PC-9 (cell line): ENCODE measurements at places on chromosomes 12 and 14. TPM values are rescaled to one million over a fixed set of nuclear protein-coding genes. Genes with fewer than 3 reads are reported as not detected.

GRCh38 chr12:76519538-76519937 lies 40.0 kb downstream of the OSBPL8 start:
- no peaks in the 10 kb centered on the region for H3K36me3 ChIP-seq
- H3K4me1 ChIP-seq = no peaks in the 10 kb centered on the region
- H3K4me3 ChIP-seq = no peak overlapping the region
- H3K27me3 ChIP-seq = no peaks in the 10 kb centered on the region
- DNase-seq = no peak

GRCh38 chr12:79482323-79482722 lies 208.4 kb downstream of the PAWR start:
- no peaks in the 10 kb centered on the region for H3K36me3 ChIP-seq
- no peak for DNase-seq
- H3K27ac ChIP-seq = no peak overlapping the region
- no peaks in the 10 kb centered on the region for H3K4me1 ChIP-seq

DNA sequence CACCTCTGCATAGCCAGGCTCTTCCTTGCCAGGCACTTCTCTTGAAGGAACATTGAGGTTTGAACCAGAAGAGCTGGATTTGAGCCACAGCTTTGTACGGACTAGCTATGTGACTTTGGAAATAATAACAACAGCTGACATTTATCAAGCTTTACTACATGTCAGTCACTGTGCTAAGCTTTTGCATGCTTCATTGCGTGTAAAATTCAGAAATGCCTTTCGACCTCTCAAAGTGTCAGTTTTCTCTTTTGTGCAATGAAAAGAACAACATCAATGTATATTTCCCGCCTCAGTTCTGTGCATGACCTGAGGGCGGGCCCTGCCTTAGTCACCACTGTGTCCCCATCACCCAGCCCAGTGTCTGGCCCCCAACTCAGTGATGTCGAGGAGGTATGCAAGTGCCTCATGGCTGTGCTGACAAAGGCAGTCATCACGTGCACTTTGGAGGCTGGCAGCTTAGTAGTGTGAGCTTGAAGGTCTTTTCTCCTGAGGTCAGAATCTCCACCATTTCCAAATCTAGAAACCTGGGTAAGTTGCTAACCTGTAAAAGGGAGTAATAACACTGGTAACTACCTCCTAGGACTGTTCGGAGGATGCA lies 17.9 kb upstream of the AQP2 start:
- no peak overlapping the region for H3K4me3 ChIP-seq
- H3K27me3 ChIP-seq = no peaks in the 10 kb centered on the region

DNA sequence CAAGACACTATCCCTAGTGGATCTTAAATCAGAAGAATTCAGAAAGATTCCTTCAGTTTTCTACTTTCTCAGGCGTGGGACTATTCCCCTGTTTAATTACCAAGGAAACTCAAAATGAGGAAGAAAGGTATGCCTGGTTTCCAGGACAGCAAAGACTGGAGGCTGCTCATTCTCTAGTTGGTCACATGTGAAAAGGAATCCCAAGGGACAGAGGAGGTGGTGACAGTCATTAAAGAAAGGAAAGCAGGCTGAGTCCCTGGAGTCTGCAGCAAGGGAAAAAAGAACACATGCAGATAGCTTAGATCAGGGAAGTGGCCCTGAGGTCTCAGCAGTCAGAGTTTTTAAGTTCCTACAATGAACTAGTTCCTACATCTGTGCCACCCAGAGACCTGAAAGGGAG lies 165.4 kb upstream of the CCDC198 start:
- H3K36me3 ChIP-seq = no peaks in the 10 kb centered on the region
- H3K4me1 ChIP-seq = no peaks in the 10 kb centered on the region
- H3K27me3 ChIP-seq = 0 out of 2 replicates have a peak, but pooled peaks cover 4% of the 10 kb centered on the region

DNA sequence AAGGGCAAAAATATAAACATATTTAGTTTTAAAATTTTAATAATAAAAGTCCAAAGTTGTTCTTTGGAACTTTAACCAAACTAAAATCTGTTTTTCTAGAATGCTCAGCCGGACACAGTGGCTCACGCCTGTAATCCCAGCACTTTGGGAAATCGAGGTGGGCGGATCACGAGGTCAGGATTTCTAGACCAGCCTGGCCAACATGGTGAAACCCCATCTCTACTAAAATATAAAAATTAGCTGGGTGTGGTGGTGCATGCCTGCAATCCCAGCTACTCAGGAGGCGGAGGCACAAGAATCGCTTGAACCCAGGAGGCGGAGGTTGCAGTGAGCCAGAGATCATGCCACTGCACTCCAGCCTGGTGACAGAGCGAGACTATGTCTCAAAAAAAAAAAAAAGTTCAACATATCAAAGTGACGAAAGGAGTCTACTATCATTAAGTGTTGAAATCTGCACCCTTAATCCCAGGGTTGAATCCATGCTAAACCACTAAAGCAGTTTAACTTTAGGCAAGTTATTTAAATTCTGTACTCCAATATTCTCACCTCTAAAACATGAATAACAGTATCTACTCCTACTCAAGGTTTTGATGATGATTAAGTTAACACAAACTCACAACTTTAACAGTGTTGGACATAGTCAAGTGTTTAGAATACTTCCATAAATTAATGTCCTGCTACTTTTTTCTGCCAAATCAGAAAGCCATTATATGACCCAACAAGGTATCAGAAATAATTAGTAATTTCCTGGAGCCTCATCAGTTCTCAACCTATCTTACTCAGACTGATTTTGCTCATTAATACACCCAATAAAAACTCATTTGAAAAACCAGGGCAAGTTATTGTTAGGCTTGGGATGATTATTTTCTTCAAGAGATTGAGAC lies 11.0 kb downstream of the HNRNPC start:
- peak overlapping the region; percentile 10; the same call in 1 of the 2 replicates for H3K27ac ChIP-seq
- no peaks in the 10 kb centered on the region for H3K27me3 ChIP-seq
- H3K4me3 ChIP-seq = no peak overlapping the region
- H3K36me3 ChIP-seq = peaks cover 76% of the 10 kb centered on the region
- H3K4me1 ChIP-seq = peaks cover 24% of the 10 kb centered on the region

DNA sequence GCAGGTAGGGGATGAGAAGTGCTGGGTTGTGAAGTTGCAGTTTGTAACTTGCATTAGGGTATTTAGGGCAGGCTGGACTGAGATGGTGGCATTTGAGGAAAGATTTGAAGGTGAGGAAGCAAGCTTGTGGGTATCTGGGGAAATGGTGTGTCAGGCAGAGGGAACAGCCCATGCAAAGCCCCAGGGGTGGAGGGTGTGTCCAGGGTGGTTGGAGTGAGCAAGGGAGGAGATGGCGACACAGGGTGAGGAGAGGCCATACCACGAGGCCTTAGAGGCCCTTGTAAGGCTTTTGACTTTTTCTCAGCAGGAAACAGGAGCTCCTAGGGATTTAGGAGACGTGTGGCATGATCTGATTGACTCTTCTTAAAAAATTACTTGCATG lies 136.9 kb downstream of the NUAK1 start:
- peak; percentile 50 for DNase-seq
- H3K27ac ChIP-seq = no peak overlapping the region
- no peaks in the 10 kb centered on the region for H3K36me3 ChIP-seq
- no peak overlapping the region for H3K4me3 ChIP-seq
- H3K27me3 ChIP-seq = no peaks in the 10 kb centered on the region
- H3K4me1 ChIP-seq = peaks cover 30% of the 10 kb centered on the region

- DNase-seq = no peak
- H3K27me3 ChIP-seq = no peaks in the 10 kb centered on the region
- H3K27ac ChIP-seq = peak overlapping the region; percentile 37; the same call in 1 of the 2 replicates
Observed at GRCh38 chr12:56146492-56147460, 5.6 kb upstream of the MYL6B start.

DNA sequence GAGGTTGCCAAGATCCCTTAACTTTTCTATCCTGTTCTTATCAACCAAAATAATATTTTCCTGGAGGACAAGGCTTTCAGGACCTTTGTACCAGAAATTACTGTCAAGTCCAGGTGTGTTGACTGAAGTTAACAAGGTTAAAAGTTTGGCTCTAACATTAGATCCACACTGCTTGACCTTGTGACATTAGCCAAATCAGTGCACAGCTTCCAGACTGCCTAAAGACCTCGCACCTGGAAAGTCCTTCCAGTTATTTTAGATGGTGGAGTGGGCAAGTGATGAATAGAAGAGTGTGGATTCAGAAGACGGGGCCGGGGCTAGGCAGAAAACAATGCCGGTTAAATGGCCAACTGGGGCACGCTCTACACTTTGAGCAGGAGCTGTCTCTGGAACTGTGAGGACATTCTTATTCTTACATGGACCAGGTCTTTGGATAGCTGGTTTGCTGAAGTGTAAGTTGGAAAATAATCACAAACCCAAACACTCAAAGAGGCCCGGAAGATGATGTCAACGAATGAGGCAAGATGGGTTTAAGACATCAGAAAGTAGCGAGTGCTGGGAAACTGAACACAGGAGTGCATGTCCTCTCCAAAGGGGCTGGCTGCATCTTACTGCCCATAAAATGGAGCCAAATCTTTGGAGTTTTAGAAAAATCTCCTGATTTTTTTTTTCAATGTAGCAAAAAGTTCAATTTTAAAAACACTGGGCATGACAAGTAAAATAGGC lies 56.3 kb downstream of the NIN start:
- peak overlapping the region; percentile 60 for H3K27ac ChIP-seq
- H3K4me3 ChIP-seq = no peak overlapping the region
- H3K36me3 ChIP-seq = no peaks in the 10 kb centered on the region
- no peaks in the 10 kb centered on the region for H3K27me3 ChIP-seq

DNA sequence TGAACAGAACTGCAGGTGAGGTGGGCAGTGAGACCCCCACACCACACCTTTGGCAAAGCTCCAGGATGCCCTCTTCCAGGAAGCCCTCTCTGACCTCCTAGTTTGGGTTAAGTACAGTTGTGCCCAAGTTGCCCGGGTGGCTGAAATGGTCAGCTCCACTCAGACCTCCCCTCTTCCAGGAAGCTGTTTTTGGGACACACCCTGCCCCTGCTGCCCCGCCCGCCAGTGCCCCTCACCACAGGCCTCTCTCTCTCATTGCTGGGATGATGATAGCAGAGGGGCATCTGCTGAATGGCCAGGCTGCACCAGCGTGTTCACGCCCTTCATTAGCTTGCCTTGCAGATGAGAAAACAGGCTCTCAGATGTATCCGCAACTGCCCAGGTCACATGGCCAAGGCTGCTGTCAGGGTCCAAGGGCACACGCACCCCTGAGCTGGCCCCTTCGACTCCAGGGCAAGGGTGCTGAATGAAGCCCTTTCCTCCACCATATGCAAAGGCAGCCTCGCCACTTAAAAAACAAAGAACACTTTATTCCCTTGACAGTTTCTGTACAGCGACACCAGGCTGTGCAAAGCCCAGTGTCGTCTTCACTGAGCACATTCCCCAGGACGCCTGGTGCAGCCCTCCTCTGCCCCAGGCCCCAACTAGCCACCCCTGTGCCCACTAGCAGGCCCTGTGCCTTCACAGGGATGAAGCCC lies 15.5 kb downstream of the SLC25A29 start:
- DNase-seq = no peak
- H3K36me3 ChIP-seq = no peaks in the 10 kb centered on the region
- H3K4me1 ChIP-seq = no peaks in the 10 kb centered on the region

DNA sequence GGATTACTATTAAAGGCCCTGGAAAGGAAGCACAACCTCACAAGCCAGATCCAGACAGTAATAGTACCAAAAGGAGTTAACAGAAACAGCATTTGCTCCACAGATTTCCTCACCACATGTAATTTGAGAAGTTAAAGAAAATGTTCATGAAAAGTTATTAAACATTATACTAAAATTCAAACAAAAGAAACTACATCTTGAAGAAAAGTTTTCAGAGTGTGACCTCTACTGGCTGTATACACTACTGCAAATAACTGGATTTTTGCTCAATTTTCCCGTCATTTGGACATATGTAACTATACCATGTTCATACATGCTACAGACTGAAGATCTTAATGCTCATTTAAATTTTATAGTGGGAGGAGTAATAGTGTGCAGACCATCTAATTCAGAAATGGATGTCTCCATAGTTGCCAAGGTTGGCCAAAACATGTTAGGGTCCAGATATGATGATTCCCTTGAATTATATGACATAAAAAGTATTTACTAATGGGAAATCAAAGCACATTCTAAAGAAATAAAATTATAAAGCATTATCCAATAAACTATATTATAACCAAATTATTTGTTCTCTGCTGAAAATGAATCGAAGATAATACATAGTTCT lies 5.6 kb downstream of the KRR1 start:
- DNase-seq = no peak
- no peak overlapping the region for H3K4me3 ChIP-seq
- no peaks in the 10 kb centered on the region for H3K27me3 ChIP-seq
- no peak overlapping the region for H3K27ac ChIP-seq
- peaks cover 14% of the 10 kb centered on the region for H3K4me1 ChIP-seq

GRCh38 chr14:32986791-32987540 lies 48.3 kb downstream of the NPAS3 start:
- H3K36me3 ChIP-seq = no peaks in the 10 kb centered on the region
- DNase-seq = no peak
- H3K4me1 ChIP-seq = no peaks in the 10 kb centered on the region
- no peak overlapping the region for H3K4me3 ChIP-seq
- no peaks in the 10 kb centered on the region for H3K27me3 ChIP-seq

GRCh38 chr14:64329149-64329548 lies 35.0 kb upstream of the ESR2 start:
- DNase-seq = no peak
- H3K27me3 ChIP-seq = no peaks in the 10 kb centered on the region
- H3K4me1 ChIP-seq = peaks cover 17% of the 10 kb centered on the region
- no peaks in the 10 kb centered on the region for H3K36me3 ChIP-seq
- H3K4me3 ChIP-seq = no peak overlapping the region
- no peak overlapping the region for H3K27ac ChIP-seq

GRCh38 chr14:73428353-73428824 lies 30.0 kb downstream of the NUMB start:
- DNase-seq = no peak
- no peaks in the 10 kb centered on the region for H3K4me1 ChIP-seq
- H3K27ac ChIP-seq = no peak overlapping the region
- H3K36me3 ChIP-seq = no peaks in the 10 kb centered on the region

DNA sequence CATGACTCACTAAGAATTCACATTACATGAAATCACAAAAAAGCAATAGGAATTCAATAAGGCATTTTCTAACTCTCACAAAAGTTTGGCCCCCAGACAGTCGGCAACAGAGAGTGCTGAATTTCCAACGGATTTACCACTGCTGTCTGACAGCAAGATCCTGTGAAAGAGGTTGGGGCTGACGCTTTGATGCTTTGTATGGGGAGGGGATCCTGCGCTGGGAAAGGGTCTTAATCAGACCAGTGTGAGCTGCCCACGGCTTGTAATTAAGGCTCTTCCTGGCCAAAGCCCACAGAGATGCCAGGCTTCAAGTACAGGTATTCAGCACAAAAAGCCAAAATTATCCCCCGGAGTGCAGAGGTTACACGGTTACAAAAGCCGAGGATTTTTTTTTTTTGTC lies 66.8 kb upstream of the TMCC3 start:
- H3K27ac ChIP-seq = no peak overlapping the region
- H3K27me3 ChIP-seq = no peaks in the 10 kb centered on the region
- H3K36me3 ChIP-seq = no peaks in the 10 kb centered on the region
- H3K4me3 ChIP-seq = no peak overlapping the region
- no peak for DNase-seq
- no peaks in the 10 kb centered on the region; the same call in 1 of the 2 replicates for H3K4me1 ChIP-seq

- H3K36me3 ChIP-seq = no peaks in the 10 kb centered on the region
- peaks cover 13% of the 10 kb centered on the region; the same call in 1 of the 2 replicates for H3K4me1 ChIP-seq
- H3K27me3 ChIP-seq = no peaks in the 10 kb centered on the region
- no peak overlapping the region for H3K27ac ChIP-seq
- DNase-seq = no peak
Observed at GRCh38 chr12:77946541-77947061, 115.9 kb downstream of the NAV3 start.

- DNase-seq = no peak
- H3K36me3 ChIP-seq = peaks cover 21% of the 10 kb centered on the region; the same call in 1 of the 2 replicates
- H3K4me1 ChIP-seq = no peaks in the 10 kb centered on the region
- no peak overlapping the region for H3K27ac ChIP-seq
- no peak overlapping the region for H3K4me3 ChIP-seq
Observed at GRCh38 chr14:50928002-50928635, 16.2 kb downstream of the PYGL start.

The NTS gene
- not detected in 2 replicates for total RNA-seq

The MMP17 gene
- total RNA-seq = 3.3 and 5.4 TPM in 2 replicates

The CCDC60 gene
- not detected in 2 replicates for total RNA-seq

The TMEM229B gene
- 1.2 and 1.6 TPM in 2 replicates for total RNA-seq

The OTX2 gene
- not detected in 2 replicates for total RNA-seq
